ENCODE measurements at places on chromosomes 12 and 14.

DNA sequence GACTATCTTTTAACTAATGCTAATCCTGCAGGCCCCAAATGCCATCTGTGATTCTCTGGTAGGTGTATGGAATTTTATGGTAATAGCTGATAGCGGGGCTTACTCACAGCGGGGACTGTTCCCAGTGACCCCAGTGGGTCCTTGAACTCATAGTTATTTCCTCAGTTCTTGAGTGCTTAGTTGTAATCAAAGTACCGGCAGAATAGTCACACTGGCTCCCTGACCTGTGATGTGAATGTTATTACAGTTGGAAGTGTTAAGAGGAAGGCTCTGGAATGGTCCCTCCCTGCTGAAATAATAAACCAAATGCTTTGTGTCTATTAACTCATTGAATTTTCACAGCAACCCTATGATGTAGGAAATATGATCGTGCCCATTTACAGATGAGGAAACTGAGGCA is 78.3 kb downstream of the NDUFA12 start:
- DNase-seq: no peak

DNA sequence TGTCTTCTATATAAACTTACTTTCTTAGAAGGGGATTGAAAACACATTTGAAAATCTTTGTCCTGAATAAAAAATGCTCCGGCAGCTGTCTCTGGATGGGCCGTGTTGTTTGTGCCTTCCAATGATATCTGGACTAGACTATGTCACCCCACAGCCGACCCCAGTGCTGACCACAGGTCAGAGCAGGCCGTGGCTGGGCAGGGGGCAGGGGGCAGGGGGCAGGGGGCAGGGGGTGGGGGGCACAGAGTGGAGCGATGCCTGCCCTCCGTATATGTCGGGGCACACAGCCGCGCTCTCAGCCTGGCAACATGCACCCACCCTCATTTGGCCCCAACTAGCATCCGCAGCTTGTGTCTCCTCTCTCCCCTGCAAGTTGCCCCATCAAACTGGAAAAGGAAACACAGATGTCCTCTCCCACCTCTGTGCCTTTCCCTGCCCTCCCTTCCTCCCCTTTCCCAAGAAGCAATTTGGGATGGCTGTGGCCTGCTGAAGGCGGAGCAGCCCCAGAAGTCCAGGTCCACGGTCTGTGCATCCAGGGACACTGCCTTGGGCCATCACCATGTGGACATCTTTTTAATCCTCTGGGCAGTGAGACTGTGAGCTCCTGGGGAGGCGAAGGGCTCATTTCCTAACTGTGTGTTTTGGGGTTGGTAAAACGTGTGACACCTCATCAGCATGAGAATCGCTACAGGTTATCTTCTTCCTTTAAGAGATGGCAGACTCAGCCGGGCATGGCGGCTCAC is 295.7 kb upstream of the RTL1 start:
- DNase-seq: no peak

- DNase-seq: no peak
These were observed 204.0 kb upstream of the FOXN3 start for GRCh38 chr14:89621009-89621421.

GRCh38 chr14:55448141-55448614 is 7.8 kb upstream of the TBPL2 start:
- DNase-seq: no peak

GRCh38 chr12:131000000-131000486 is 46.3 kb downstream of the ADGRD1 start:
- DNase-seq: no peak

- no peak for DNase-seq
These were observed 6.7 kb downstream of the TULP3 start for GRCh38 chr12:2897418-2897817.

DNA sequence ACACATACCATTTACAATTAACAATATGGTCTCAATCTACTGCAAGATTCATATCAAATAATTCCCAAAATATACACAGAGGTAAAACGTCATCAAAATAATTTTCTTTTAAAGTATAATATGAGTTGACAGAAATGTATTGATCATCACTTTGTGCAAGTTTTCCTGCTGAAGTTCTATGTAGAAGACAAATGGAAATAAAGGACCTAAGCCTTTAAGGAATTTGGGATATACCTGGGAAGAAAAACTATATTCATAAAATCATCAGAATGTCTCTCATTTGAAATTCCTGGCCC is 61.1 kb upstream of the DAAM1 start:
- no peak for DNase-seq

- no peak for DNase-seq
These were observed 37.1 kb upstream of the PLEK2 start for GRCh38 chr14:67449096-67449495.

- no peak for DNase-seq
These were observed 39.1 kb downstream of the ADCK1 start for GRCh38 chr14:77838831-77839511.

DNA sequence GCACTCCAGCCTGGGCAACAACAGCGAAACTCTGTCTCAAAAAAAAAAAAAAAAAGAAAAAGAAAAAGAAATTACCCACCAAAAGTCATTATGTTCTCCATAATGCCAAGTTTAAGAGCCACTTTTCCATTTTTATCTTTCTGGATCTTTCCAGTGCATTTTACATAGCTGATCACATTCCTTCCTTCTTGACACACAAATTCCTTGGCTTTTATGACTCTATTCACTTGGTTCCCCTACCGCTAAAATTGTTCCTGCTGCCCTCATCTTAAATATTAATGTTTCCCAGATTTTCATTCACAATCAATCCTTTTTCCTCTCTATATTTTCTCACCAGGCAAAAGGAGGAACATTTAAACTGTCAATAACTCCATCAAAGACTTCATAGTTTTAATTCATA is 20.2 kb downstream of the KLHL28 start:
- no peak for DNase-seq

DNA sequence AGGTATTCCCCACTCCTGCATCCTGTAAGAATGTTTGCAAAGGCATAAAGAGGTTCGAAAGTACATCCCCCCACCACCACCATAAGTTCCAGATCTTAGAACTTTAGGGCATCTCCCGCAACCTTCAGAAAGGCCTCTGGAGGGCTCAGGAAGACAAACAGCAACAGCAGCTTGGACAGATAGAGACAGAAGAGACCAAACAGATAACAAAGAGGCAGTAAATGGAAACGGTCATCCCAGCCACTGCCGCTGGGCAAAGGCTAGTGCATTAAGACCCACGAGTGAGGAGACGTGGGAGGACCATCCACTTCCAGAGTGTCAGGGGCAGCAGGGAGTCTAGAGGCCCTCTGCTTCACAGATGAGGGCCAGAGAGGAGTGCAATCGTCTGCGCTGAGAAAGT is 124.3 kb downstream of the CRACR2A start:
- DNase-seq: no peak

- no peak for DNase-seq
These were observed 56.7 kb downstream of the TTLL5 start for GRCh38 chr14:75717729-75718128.

- DNase-seq: no peak
These were observed 218.1 kb upstream of the SRRM4 start for GRCh38 chr12:118763234-118763633.

GRCh38 chr12:96814200-96814599 is 92.9 kb upstream of the NEDD1 start:
- no peak for DNase-seq

GRCh38 chr12:57771873-57772428 is at the start of gene METTL1:
Gene METTL1, minus strand, starts transcription at chr12:57772105. Its CDS starts 22 bp downstream, at chr12:57772083.
- no peak for DNase-seq

DNA sequence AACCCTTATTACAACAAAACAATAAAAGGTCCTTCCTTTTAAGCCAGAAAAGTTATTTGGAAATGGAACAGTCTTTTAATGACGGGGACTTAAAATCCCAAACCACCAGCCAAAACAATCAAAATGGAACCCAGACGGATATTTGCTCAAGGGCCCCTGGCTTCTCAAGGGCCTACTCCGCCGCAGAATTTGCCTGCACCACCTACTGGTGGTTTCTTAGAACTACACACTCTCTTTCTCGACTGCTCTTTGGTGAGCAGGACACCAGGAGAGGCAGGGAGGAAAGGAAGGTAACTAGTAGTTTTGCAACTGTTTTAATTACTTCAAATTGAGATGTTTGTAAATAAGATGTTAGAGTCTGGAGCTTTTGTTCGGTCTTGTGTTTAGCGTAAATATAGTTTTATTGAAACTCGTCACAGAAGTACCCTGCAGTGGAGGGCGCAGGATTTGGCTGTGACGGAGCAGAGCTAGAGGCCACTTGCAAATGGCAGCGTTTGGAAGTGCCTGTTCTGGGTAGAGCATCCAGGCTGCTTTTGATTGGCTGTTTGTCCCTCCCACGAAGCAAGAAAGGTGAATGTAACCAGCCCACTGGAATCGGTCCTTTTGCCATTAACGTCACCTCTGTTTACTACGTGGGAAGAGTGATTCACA is 238.5 kb downstream of the CACNA1C start:
- DNase-seq: no peak

DNA sequence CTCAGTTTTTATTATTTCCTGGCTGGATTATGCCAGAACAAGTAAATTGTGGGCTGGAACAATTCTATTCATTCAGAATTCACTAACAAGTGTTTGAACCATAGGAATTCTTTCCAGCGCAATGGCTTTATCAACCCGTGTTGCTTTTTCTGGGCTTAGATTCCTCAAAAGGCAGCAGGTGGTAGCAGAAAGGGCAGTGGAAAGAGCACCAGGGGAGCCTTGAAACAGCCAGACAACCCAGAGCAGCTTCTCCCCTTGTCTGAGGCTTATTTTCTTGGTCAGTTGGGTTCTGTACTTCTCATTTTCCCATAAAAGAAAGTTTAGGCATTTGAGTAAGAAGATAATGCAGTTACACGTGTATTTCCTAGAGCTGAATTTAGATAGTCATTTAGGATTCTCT is 130.7 kb downstream of the OTOGL start:
- DNase-seq: no peak

- no peak for DNase-seq
These were observed 73.0 kb downstream of the SERPINA3 start for GRCh38 chr14:94685166-94685581.

DNA sequence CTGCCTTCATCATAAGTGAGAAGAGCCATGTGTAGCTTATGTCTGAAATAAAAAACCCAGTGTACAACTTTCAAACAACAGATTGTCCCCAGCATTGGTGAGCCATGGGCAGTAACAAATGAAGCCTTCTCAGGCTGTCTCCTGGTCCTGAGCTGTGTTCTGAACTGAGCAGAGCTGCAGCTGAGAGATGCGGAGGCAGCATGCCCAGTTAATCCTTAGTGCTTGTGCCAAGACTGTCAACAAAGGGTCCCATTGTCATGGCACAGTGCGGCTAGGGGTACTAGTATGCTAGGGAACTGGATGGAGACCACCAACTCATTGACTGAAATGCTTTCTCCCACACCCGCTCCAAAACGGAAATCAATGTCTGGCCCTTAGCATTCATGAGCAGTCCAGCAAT is 154.3 kb downstream of the RMST start:
- no peak for DNase-seq

- no peak for DNase-seq
These were observed 63.0 kb downstream of the GNS start for GRCh38 chr12:64696080-64696741.

GRCh38 chr12:1047898-1048660 is 57.1 kb downstream of the ERC1 start:
- DNase-seq: no peak

GRCh38 chr12:53034459-53034858 is 15.4 kb upstream of the TNS2 start:
- no peak for DNase-seq

DNA sequence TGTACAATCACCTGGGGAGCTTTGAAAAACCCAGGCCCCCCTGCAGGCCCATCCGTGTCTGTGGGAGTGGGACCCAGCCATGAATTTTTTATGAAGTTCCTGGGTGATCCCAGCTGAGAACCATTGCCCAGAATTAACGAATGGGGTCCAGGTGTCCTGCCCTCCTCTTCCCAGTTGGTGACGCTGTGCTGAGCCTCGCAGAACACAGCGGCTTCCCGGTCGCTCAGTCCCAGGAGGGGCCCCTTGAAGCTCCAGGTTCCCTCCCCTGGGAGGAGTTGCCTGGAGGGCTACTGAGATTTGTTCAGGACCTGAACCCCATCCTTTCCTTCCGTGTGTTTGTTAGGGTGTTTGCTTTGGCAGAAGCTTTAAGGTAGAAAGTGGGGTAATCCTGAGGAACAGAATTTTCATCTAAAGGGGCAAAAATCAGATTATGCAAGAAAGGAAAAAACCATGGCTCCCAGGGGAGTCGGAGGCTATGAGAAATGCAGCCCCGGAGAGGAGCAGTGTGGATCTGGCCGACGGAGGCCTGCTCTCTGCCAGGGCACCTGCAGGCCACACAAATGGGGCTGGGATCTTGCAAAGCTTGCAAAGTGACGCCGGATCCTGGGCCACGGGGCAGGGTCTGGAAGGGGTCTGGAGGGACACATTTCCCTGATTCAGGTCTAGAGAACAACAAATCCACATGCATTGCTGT is 164.7 kb upstream of the PRMT8 start:
- DNase-seq: no peak

- no peak for DNase-seq
These were observed 124.5 kb downstream of the PTPRO start for GRCh38 chr12:15446807-15447206.

Data from cortex of kidney (tissue), 1 donor.